ENCODE measurements at places on chromosomes 2 and 18. TPM values are rescaled to one million over a fixed set of nuclear protein-coding genes. Genes with fewer than 3 reads are reported as not detected.

SCN2A gene
- not detected for total RNA-seq

CXCR2 gene
- total RNA-seq = 6.1 TPM

DYTN gene
- total RNA-seq = not detected

ALKAL2 gene
- total RNA-seq = 8.3 TPM

IL1RN gene
- 40.6 TPM for total RNA-seq

IHH gene
- total RNA-seq = not detected

Data from upper lobe of left lung (tissue), 6 donors.